ENCODE measurements at places on chromosomes 7 and 10.

DNA sequence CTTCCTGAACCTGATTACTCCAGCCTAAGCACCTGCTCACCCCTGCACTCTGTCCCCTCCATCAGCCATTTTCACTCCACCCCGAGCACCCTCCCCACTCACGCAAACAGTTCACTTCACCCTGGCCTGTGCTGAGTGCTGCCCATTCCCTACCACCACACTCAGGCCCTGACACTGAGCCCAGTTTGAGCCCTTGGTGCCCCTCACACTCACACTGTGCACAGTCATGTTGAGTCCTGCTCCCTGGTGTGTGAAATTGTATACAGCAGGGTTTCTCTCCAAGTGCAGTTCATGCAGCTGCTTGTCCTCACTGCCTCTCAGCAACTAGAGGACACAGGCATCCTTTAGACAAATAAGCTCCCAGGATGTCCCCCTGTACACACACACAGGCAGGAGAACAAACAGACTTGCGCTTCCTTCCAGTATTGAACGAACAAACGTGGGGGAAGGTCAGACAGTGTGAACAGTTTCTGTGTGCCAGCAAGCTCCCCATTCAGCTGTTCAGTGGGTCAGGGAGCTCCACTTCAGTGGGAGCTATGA lies 6.8 kb downstream of the MYO1G start:
- DNase-seq = no peak

DNA sequence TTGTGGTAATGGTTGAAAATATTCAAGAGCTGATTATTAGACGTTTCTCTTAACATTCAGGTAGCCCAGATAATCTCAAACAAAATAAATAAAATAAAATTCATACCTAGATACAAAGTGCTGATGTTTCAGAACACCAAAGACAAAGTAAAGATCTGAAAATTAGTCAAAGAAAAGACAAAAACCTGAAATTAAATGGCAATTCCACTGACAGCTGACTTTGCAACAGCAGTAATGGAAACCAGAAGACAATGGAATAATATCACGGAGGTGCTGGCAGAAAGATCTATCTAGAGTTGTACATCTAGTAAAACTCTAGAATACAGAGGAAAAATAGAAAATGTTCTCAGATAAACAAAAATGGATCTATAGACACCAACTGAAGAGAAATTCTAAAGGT lies 58.0 kb upstream of the IKZF1 start:
- DNase-seq = no peak

GRCh38 chr7:149125189-149125862 lies 798 bp downstream of the ZNF425 start:
- DNase-seq = no peak

- no peak for DNase-seq
Observed at GRCh38 chr7:78499283-78499682, 700.7 kb downstream of the PHTF2 start.

- no peak for DNase-seq
Observed at GRCh38 chr10:102542800-102543418, 39.1 kb downstream of the SUFU start.

GRCh38 chr7:101278461-101279292 lies 33.8 kb upstream of the FIS1 start:
- DNase-seq = no peak

DNA sequence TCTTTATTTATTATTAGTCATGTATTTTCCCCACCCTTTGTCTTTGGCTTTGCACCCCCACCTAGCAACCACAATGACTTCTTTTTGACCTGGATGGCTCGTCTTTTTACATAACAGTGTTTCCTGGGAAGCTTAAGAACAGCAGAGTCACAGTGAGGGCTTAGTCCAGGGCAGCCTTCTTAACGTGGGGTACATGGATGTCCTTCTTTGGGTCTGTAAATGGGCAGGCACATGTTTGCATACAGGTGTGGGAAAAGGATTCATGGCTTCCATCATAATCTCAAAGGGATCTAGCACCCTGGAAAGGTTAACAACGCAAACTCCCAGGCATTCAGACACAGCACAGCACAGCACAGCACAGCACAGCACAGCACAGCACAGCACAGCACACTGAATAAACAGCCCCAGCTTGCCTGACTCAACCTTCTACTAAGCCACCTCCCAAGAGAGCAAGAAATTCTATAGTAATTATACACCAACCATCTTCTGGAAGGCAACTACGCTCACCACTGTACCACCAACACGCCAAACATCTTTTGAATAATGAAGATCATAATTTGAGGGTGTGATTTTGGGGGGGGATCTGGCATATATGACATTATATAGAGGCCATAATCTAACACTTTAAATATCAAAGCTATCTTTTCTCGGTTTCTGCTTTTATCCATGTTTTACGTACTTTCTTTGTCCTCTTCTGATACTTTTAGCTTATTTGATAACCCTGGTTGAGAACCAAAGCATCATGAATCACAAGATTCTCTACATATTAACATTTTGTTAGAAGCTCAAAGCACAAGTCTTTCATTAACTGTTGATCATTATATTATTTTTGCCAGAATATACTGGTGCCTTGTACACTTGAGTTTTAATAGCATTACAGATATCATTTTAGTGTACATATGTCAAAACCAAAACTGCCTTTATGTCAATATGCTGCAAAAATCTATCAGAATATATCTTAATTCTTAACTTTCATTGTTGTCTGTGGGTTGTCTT lies 177.2 kb upstream of the KLF14 start:
- no peak for DNase-seq

GRCh38 chr10:74165530-74165901 lies 14.5 kb downstream of the ADK start:
- DNase-seq = no peak

Data from activated CD4-positive, alpha-beta T cell treated with anti-CD3 and anti-CD28 coated beads for 4 hours (primary cell).